HFFc6 (cell line): ENCODE measurements at places on chromosomes 3 and 15. TPM values are rescaled to one million over a fixed set of nuclear protein-coding genes. Genes with fewer than 3 reads are reported as not detected.

- no peaks in the 10 kb centered on the region; the same call in 1 of the 2 replicates for H3K27me3 ChIP-seq
- H3K36me3 ChIP-seq, result no peaks in the 10 kb centered on the region
- peak; percentile 45 for DNase-seq
- peaks cover 35% of the 10 kb centered on the region for H3K4me1 ChIP-seq
- H3K4me3 ChIP-seq, result peak overlapping the region; percentile 37
These were observed 4.9 kb upstream of the MAGEF1 start for GRCh38 chr3:184716622-184717398.

- H3K4me1 ChIP-seq, result no peaks in the 10 kb centered on the region
- H3K27me3 ChIP-seq, result no peaks in the 10 kb centered on the region
- H3K36me3 ChIP-seq, result no peaks in the 10 kb centered on the region
- no peak for DNase-seq
These were observed 148.3 kb upstream of the NPHP3 start for GRCh38 chr3:132870541-132870940.

GRCh38 chr3:16370872-16371740 lies 106.1 kb downstream of the OXNAD1 start:
- no peaks in the 10 kb centered on the region for H3K27me3 ChIP-seq
- peaks cover 21% of the 10 kb centered on the region for H3K4me1 ChIP-seq
- peaks cover 40% of the 10 kb centered on the region; the same call in 1 of the 2 replicates for H3K36me3 ChIP-seq
- no peak for DNase-seq
- no peak overlapping the region for H3K4me3 ChIP-seq
- no peak overlapping the region for H3K27ac ChIP-seq

DNA sequence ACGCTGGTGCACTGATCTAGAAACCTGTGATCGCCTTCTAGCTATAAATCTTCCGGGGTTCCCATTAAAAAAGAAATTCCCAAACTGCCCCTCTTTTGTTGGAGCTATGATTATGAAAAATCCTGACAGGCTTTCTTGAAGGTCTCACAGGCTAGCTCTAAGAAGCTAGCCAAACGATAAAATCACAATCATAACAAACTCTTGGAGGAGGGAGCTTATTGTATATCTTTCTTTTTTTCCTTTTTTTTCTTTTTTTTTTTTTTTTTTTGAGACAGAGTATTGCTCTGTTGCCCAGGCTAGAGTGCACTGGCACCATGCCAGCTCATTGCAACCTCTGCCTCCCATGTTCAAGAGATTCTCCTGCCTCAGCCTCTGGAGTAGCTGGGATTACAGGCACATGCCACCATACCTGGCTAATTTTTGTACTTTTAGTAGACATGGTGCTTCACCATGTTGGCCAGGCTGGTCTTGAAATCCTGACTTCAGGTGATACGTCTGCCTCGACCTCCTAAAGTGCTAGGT lies 72.0 kb downstream of the MYO1E start:
- peaks cover 3% of the 10 kb centered on the region; the same call in 1 of the 2 replicates for H3K27me3 ChIP-seq
- peak overlapping the region; percentile 78 for H3K27ac ChIP-seq
- no peaks in the 10 kb centered on the region; the same call in 1 of the 2 replicates for H3K36me3 ChIP-seq
- DNase-seq, result no peak
- peak overlapping the region; percentile 51 for H3K4me3 ChIP-seq
- H3K4me1 ChIP-seq, result peaks cover 92% of the 10 kb centered on the region

GRCh38 chr3:194346621-194347020 lies 4.5 kb downstream of the CPN2 start:
- H3K27ac ChIP-seq, result no peak overlapping the region
- no peak overlapping the region for H3K4me3 ChIP-seq
- H3K36me3 ChIP-seq, result no peaks in the 10 kb centered on the region
- no peak for DNase-seq

The IGSF10 gene
- 0.02 TPM in 1 of 3 replicates, not detected in the others for total RNA-seq

GRCh38 chr3:43153216-43154083 lies 47.6 kb upstream of the POMGNT2 start:
- peak overlapping the region; percentile 32; the same call in 1 of the 2 replicates for H3K27ac ChIP-seq
- H3K27me3 ChIP-seq, result peaks cover 16% of the 10 kb centered on the region
- no peak overlapping the region for H3K4me3 ChIP-seq
- H3K4me1 ChIP-seq, result peaks cover 26% of the 10 kb centered on the region

- peaks cover 15% of the 10 kb centered on the region for H3K4me1 ChIP-seq
- no peak overlapping the region for H3K4me3 ChIP-seq
- H3K27me3 ChIP-seq, result no peaks in the 10 kb centered on the region
- no peak for DNase-seq
- no peak overlapping the region for H3K27ac ChIP-seq
These were observed 8.8 kb downstream of the CRYBG3 start for GRCh38 chr3:97830638-97831037.

The NPAP1 gene
- total RNA-seq, result not detected in 3 replicates

DNA sequence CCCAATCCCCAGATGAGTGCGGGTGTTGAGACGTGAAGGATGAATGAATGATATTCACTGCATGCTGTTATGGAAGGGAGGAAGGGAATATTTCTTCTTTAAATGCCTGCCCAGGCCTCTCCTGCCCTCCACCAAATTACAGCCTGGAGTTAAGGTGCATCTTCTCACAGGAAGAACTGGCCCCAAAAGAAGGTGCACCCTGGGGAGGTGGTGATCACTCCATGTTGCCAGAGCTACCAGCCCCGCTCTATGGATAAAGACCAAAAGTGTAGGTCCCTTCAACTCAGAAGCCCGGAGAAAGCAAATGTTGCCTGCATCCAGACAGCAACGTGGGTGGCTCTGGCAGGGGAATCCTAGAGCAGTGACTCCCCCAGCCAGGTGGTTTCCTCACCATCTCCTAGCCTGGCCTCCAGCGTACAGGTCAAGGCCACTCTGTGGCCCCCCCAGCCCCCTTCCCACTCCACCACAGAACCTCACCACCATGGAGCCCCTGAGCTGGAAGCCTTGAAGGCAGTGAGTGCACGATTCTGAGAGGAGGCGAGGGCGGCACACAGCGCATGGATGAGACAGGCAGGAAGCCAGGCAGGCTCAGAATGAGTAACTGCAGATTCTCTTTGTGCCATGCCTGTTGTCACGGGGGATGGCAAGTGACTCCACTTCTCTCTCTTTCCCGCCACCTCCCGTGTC lies 3.5 kb upstream of the VIPR1 start:
- no peak overlapping the region for H3K27ac ChIP-seq
- peaks cover 27% of the 10 kb centered on the region for H3K27me3 ChIP-seq
- peaks cover 25% of the 10 kb centered on the region for H3K4me1 ChIP-seq
- H3K4me3 ChIP-seq, result no peak overlapping the region

The TMEM44 gene
- 10.9 to 15.0 TPM (median 12.2 TPM) in 3 replicates for total RNA-seq

DNA sequence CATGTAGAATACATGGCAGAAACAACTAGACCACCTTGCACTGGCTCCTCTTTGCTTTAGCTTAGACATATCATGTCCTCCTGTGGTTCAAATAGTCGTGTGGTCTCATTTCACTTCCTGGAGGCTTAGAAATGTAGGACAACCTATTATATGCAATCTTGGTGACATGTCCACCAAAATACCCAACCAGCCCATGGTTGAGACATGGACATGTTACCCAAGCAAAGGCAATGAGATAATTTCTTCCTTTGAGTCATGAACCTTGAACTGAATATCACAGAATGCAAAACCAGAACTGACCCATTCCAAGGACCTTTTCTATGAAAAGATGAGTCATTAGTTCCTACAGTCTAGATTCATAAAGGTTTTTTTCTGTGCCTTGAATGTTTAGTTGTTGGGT lies 309.0 kb upstream of the MDFIC2 start:
- no peaks in the 10 kb centered on the region for H3K36me3 ChIP-seq
- no peak overlapping the region for H3K4me3 ChIP-seq
- H3K27ac ChIP-seq, result no peak overlapping the region
- no peaks in the 10 kb centered on the region for H3K4me1 ChIP-seq
- no peak for DNase-seq
- no peaks in the 10 kb centered on the region for H3K27me3 ChIP-seq
